Activated CD4-positive, alpha-beta T cell treated with anti-CD3 and anti-CD28 coated beads for 4 hours (primary cell): ENCODE measurements at places on chromosomes 6 and 20.

DNA sequence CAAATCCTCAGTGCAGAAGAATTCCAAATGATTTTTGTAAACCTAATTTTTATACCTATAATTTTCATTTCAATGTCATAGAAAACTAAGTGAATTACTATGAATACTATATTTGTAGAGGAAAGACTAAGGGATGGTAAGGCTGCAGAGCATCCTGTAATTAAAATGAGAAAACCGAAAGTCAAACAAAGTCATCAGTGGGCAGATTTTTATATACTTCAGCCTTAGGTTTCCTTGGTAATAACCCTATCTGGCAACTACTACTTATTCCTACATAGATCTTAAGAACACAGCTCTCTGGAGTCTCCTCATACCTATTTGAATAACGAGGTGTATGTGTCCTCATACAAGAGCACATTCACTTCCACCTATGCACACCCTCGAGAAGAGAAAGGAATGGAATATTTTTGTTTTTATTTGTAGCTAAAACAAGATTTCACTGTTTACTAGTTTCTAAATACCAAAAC is 117.9 kb upstream of the SGK1 start:
- DNase-seq, result no peak

GRCh38 chr20:50918403-50918802 is 12.8 kb downstream of the ADNP start:
- DNase-seq, result no peak

GRCh38 chr6:33201147-33201545 is 479 bp downstream of the SLC39A7 start:
- DNase-seq, result no peak

DNA sequence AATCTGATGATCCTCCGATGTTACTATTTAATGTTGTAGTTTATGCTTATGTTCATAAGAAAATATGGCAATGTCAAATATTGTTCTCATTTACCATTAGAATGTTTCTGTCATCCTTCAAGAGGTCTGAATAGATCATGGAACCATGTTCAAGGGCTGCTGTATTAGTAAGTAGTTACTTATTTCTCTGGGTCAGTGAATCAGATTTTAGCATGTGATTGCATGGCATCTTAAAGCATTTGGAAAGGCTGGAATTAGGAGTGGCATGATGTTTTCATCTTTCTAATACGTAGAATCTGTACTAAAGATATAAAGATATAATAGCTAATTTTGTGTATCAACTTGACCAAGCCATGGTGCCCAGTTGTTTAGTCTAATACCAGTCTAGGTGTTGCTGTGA is 40.5 kb upstream of the NKX2-4 start:
- DNase-seq, result no peak

DNA sequence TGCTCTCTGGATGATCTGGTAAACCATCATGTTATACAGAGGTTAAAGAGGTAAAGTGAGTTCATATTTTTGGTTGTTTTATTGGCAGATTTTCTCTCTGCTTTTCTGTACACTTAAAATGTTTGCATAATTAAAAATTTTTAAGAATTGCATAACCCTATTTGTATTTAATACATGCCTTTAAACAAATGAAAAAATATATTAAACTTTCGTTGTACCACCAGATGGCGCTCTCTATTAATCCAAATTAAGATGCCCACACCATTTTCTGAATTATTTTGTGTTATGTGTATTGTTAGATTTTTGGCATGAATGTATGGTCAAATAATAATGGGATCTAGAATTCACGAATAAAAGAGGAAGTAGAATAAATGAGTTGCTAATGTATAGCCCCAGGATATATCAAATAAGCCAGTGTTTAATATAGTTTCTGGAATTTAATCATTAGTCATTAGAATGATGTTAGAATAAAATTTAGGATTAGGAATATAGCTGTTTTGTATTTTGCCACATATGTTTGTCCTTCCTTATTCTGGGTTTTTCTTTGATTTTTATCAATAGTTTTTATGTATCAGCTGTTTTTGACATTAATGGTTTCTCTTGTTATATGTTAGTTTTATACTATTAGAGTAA is 38.9 kb downstream of the SMAP1 start:
- no peak for DNase-seq
